ENCODE measurements at places on chromosomes 6 and 20. TPM values are rescaled to one million over a fixed set of nuclear protein-coding genes. Genes with fewer than 3 reads are reported as not detected.

FERMT1 gene
- total RNA-seq = 3.5 TPM

DNA sequence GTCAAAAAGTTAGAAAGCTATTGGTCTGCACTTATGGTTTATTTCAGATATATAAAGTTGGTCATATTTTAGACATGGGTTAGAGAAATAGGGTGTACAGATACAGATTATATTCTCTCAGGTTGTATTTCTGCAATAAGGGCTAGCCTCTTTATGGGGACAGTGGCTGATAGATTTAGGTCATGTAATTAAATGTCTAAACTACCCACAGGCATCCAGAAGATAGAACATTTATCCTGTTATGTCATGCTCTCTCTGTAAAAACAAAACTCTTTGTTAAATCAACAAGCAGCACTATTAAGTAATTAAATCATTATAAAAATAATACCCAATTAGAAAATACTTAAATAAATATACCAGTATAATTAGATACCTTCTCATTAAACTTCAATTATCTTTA is 612.6 kb upstream of the CITED2 start:
- H3K36me3 ChIP-seq = no peaks in the 10 kb centered on the region
- no peak overlapping the region for H3K4me3 ChIP-seq
- peaks cover 30% of the 10 kb centered on the region for H3K4me1 ChIP-seq
- no peaks in the 10 kb centered on the region for H3K27me3 ChIP-seq
- DNase-seq = no peak

DNA sequence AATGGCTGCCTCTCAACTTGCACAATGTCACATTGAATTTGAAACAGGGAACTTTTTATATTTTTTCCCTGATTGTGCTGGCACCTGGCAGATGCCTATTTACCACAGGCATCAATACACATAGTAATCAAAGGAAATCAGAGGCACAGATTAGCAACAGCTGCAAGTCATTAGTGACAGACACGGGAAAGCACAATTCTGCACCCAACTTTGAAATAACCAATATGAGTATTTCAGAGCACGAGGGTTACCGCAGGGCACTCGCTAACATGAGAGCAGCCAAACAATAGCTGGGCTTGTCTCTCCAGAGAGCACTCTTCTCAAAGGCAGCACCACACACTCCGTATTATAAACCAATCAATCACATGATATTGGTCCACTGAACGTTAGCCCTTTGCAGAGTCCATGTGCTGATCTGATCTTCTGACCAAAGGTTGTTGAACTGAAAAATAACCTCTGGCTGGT is 149.5 kb downstream of the RNF144B start:
- H3K4me3 ChIP-seq = no peak overlapping the region
- no peaks in the 10 kb centered on the region for H3K27me3 ChIP-seq

DNA sequence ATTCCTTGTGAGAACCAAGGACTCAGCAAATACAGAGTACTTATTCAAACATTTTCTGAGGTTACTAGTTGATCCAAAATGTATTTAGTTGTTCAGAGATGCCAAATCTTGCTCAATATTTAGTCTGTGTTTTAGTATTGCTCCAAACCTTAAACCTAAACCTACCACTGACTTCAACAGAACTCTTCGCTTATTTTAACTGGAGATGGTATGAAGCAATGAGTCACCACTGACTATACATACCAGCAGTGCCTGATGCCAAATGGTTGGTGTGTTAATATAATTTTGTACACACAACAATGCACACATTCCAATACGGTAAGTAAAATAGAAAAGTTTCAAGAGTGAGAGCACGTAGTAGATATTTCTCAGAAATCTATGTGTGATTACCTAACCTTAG is 1.9 kb upstream of the SPTLC3 start:
- no peak overlapping the region for H3K4me3 ChIP-seq
- H3K36me3 ChIP-seq = no peaks in the 10 kb centered on the region
- peaks cover 12% of the 10 kb centered on the region for H3K4me1 ChIP-seq
- no peak overlapping the region for H3K27ac ChIP-seq
- no peak for DNase-seq

GTSF1L gene
- not detected for total RNA-seq

SLC4A11 gene
- total RNA-seq = not detected

DNA sequence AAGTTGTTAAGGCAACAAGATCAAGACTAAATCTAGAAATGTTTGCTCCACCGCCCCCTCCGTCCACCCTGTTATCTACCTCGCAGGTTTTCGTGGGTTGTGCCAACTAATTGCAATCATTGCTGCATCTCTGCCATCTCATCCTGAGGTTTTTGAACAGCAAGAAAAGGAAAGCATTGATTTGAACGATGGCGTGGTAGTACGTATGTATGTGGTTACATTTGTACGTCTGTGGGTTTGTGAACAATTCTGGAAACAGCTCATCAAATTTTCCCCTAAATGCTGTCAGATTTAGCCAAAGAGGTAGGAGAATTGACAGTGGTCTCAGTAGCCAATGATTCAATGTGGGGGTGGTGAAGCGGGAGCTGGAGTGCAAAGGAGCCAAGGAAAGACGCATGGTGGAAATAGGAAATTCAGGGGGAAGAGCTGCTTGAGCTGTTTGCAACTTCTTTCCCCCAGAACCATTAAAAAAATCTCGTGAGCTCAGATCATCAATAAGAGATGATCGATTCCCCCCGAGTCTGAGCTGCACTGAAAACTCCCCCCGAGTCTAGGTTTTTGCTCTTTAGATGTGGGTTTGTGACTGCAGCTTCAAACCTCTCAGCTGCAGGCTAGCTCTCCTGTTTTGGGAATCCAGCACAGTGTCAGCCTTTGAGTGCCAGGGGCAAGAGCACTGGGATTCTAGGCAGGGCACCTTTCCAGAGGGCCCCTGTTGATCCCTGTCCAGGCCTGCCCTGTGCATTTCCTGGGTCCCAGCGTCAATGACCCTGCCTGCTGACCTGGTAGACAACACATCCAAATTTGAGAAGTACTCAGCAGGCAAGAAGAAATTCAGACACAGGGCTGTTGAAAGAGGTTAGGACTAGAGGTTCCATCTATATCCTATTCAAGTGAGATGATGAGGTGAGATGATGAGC is 72.6 kb upstream of the LY86 start:
- no peak overlapping the region for H3K4me3 ChIP-seq
- no peaks in the 10 kb centered on the region for H3K27me3 ChIP-seq
- H3K27ac ChIP-seq = no peak overlapping the region
- H3K36me3 ChIP-seq = no peaks in the 10 kb centered on the region
- no peaks in the 10 kb centered on the region for H3K4me1 ChIP-seq
- DNase-seq = no peak

GRCh38 chr6:29680904-29681303 is at the start of gene ZFP57:
Gene ZFP57 (minus strand): TSS chr6:29681152. CDS start chr6:29677003, 4,149 bp downstream.
- H3K27me3 ChIP-seq = peaks cover 18% of the 10 kb centered on the region
- no peak for DNase-seq
- H3K4me1 ChIP-seq = no peaks in the 10 kb centered on the region
- no peak within 1 kb of the TSS for H3K4me3 ChIP-seq
- H3K27ac ChIP-seq = no peak within 1 kb of the TSS

HCRTR2 gene
- total RNA-seq = not detected

DNA sequence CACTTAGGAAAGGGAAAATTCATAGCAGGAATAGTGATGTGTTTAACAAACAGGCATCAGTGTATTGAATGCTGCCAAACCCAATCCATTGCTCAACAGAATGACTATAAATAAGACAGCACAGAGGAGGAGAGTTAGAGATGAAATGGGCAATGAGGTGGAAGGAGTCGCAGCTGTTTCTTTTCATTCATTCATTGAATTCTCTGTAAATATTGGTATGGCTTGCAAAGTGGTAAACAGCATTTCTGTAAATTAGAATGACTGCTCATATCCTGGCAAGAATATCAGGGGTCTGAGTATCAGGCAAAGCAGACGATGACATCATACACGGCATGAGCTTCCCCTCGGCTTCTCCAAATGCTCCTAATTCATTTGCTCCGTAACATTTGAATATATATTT is 703.6 kb upstream of the SLC35B3 start:
- H3K4me3 ChIP-seq = no peak overlapping the region
- DNase-seq = no peak
- H3K4me1 ChIP-seq = no peaks in the 10 kb centered on the region
- no peaks in the 10 kb centered on the region for H3K36me3 ChIP-seq
- no peak overlapping the region for H3K27ac ChIP-seq

DNA sequence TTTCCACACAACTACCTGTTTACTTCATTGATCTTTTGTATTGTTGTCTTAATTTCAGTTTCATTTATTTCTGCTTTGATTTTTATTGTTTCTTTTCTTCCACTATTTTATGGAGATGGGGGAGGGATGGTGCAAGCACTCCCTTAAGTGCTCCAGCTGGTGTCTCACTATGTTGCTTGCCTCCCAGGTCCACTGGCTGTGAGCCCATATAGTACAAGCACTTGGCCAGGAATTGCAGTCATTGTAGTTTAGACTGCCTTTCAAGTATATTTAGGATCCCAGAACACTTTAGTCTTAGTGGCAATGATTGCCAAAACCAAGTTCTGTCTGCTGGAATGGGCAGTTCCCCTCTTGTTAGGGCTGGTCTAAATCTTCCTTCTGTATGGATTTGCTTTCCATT is 34.9 kb upstream of the MAN1A1 start:
- H3K27ac ChIP-seq = no peak overlapping the region
- H3K36me3 ChIP-seq = peaks cover 9% of the 10 kb centered on the region
- DNase-seq = no peak
- H3K4me1 ChIP-seq = no peaks in the 10 kb centered on the region
- no peaks in the 10 kb centered on the region for H3K27me3 ChIP-seq

GRCh38 chr6:127085181-127085580 is 33.3 kb upstream of the RSPO3 start:
- H3K4me3 ChIP-seq = no peak overlapping the region
- no peaks in the 10 kb centered on the region for H3K27me3 ChIP-seq
- no peak overlapping the region for H3K27ac ChIP-seq
- no peaks in the 10 kb centered on the region for H3K4me1 ChIP-seq
- DNase-seq = no peak
- H3K36me3 ChIP-seq = no peaks in the 10 kb centered on the region

GRCh38 chr6:43687437-43688347 is at the start of gene MRPS18A:
Gene MRPS18A (minus strand): TSS chr6:43687791. CDS start chr6:43687779, 12 bp downstream.
- DNase-seq = peak; percentile 75
- peak within 1 kb of the TSS; percentile 94 for H3K4me3 ChIP-seq
- H3K27ac ChIP-seq = peak within 1 kb of the TSS; percentile 62
- H3K36me3 ChIP-seq = no peaks in the 10 kb centered on the region
- H3K4me1 ChIP-seq = peaks cover 24% of the 10 kb centered on the region
- H3K27me3 ChIP-seq = peaks cover 2% of the 10 kb centered on the region

DNA sequence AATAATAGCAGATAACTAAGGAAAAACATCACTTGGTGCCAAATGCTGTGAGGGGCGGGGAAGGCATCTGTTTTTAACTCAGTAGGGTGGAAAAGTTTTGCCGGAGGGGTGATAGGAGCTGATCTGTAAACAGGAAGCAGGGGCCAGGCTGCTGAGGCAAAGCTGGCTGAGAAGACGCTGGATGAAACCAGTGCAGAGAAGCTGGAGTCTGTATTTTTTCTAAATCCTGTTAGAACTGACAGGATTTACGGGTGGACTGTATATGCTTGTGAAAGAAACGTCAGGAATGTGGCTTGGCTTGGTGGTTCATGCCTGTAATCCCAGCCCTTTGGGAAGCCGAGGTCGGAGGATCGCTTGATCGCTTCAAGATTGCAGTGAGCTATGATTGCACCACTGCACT is 5.6 kb downstream of the PCMTD2 start:
- no peak overlapping the region for H3K4me3 ChIP-seq
- peak overlapping the region; percentile 60 for H3K27ac ChIP-seq
- H3K27me3 ChIP-seq = no peaks in the 10 kb centered on the region
- peaks cover 27% of the 10 kb centered on the region for H3K36me3 ChIP-seq

TUBB1 gene
- total RNA-seq = 0.60 TPM

PRND gene
- total RNA-seq = not detected

DNA sequence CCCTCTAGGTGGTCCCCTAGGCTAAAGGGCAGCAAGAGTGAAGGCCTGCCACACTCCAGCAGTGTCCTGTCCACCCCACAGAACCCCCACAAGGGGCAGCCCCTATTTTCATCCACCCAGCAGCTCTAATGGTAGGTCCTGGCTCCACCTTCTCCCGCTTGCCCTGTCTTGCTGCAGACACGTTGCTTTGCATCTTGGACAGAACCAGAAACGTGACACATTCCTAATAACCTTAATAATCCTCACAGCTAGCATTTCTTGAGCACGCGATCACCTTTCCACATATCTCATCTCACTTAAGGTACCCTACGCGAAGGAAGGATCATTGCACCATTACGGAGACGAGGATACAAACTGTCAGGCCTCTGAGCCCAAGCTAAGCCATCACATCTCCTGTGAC is 11.7 kb upstream of the SLC22A23 start:
- no peaks in the 10 kb centered on the region for H3K36me3 ChIP-seq
- no peaks in the 10 kb centered on the region for H3K27me3 ChIP-seq
- H3K27ac ChIP-seq = no peak overlapping the region
- no peak for DNase-seq
- H3K4me1 ChIP-seq = no peaks in the 10 kb centered on the region

DNA sequence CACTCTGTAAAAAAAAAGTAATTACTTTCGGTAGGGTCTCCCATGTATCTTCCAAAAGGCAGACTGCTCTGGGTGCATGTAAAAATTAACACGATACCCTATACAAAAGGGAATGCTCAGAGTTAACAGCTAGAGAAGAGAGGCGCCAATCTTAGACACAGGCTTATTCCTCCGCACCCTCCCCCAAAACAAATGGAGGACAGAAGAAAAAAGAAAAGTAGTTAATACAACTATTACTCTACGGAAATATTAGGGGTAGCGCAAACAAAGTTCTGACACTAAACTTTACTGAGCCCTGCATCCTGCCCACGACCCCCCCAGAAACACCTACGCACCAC is 331 bp upstream of the UFL1 start:
- H3K4me3 ChIP-seq = peak overlapping the region; percentile 61
- H3K36me3 ChIP-seq = no peaks in the 10 kb centered on the region
- no peak for DNase-seq
- peaks cover 8% of the 10 kb centered on the region for H3K4me1 ChIP-seq
- H3K27me3 ChIP-seq = no peaks in the 10 kb centered on the region
- peak overlapping the region; percentile 99 for H3K27ac ChIP-seq

DNA sequence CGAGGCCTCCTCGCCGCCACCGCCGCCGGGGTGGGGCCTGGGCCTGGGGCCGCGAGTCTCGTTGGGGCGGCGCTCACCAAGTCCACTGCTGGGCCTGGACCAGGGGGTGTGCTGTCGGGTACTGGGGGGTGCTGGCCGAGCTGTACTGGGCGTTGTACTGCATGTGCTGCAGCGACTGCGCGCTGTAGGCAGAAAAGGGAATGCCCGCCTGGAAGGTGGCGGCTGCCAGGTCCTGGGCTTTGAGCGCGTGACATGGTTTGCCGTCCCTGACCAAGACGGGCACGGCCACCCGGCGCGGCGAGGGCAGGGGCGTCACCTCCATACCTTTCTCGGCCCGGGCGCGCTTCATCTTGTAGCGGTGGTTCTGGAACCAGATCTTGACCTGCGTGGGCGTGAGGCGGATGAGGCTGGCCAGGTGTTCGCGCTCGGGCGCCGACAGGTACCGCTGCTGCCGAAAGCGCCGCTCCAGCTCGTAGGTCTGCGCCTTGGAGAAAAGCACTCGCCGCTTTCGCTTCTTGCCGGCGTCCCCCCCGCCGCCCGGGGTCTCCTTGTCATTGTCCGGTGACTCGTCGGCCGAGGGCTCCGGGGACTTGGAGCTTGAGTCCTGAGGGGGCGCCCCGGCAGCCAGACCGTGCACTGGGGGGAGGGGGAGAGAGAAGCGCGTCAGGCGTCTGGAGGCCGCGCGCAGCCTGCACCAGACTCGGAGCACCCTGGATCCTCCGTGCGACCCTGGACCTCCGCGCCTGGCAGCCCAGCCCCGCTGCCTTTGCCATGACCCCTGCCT is 1.8 kb downstream of the NKX2-2 start:
- peaks cover 100% of the 10 kb centered on the region for H3K27me3 ChIP-seq
- H3K4me3 ChIP-seq = no peak overlapping the region
- DNase-seq = no peak
- H3K27ac ChIP-seq = no peak overlapping the region
- peaks cover 89% of the 10 kb centered on the region for H3K4me1 ChIP-seq
- no peaks in the 10 kb centered on the region for H3K36me3 ChIP-seq
